ENCODE measurements at places on chromosomes 2 and 18. TPM values are rescaled to one million over a fixed set of nuclear protein-coding genes. Genes with fewer than 3 reads are reported as not detected.

The ATAD2B gene
- total RNA-seq: 22.2 TPM

The LBH gene
- total RNA-seq: 379 TPM

The CDH2 gene
- total RNA-seq: 0.52 TPM

The KLHL41 gene
- 0.91 TPM for total RNA-seq

The TGFBRAP1 gene
- 17.4 TPM for total RNA-seq

The TMEM200C gene
- total RNA-seq: under 0.01 TPM

The DSC2 gene
- 0.97 TPM for total RNA-seq

The KLF7 gene
- total RNA-seq: 25.5 TPM

The GRB14 gene
- 0.52 TPM for total RNA-seq

The DTYMK gene
- total RNA-seq: 18.3 TPM

The TUBA3D gene
- total RNA-seq: not detected

The SPEG gene
- total RNA-seq: 18.6 TPM

The MDH1B gene
- total RNA-seq: 2.3 TPM

The CUL3 gene
- total RNA-seq: 73.0 TPM

The TGOLN2 gene
- total RNA-seq: 127 TPM

The SLC20A1 gene
- total RNA-seq: 61.2 TPM

The STON1 gene
- 26.8 TPM for total RNA-seq

The PLGLB2 gene
- total RNA-seq: 2.6 TPM

The RUFY4 gene
- not detected for total RNA-seq

The CCDC138 gene
- 6.5 TPM for total RNA-seq

The ABHD1 gene
- total RNA-seq: 0.22 TPM

The SEPTIN10 gene
- 183 TPM for total RNA-seq

The GULP1 gene
- total RNA-seq: 114 TPM

The AOX1 gene
- total RNA-seq: 90.5 TPM

The RIT2 gene
- not detected for total RNA-seq

The ITM2C gene
- 76.5 TPM for total RNA-seq

The CAPG gene
- total RNA-seq: 288 TPM

The NCKAP5 gene
- 0.13 TPM for total RNA-seq

The POU3F3 gene
- total RNA-seq: not detected

The C2orf80 gene
- not detected for total RNA-seq

The HSPE1 gene
- total RNA-seq: 56.0 TPM

The FHOD3 gene
- 38.3 TPM for total RNA-seq

The TANC1 gene
- total RNA-seq: 31.6 TPM

The GALNT5 gene
- 59.5 TPM for total RNA-seq

The RAB6D gene
- under 0.01 TPM for total RNA-seq

The TUBA4B gene
- total RNA-seq: not detected

The KLHL29 gene
- total RNA-seq: 13.1 TPM

The EIPR1 gene
- total RNA-seq: 17.4 TPM

The LRRC30 gene
- not detected for total RNA-seq

The MEP1B gene
- not detected for total RNA-seq

The TWIST2 gene
- total RNA-seq: 9.2 TPM

The GNLY gene
- not detected for total RNA-seq

The TXNDC2 gene
- total RNA-seq: not detected

The TSPYL6 gene
- total RNA-seq: under 0.01 TPM

The FAM124B gene
- total RNA-seq: 0.13 TPM

The ACOXL gene
- total RNA-seq: not detected

The MROH2A gene
- not detected for total RNA-seq
